ENCODE measurements at places on chromosomes 4 and X. TPM values are rescaled to one million over a fixed set of nuclear protein-coding genes. Genes with fewer than 3 reads are reported as not detected.

GRCh38 chrX:2609431-2610238 lies 81.5 kb upstream of the CD99 start:
- no peak overlapping the region for H3K27ac ChIP-seq
- no peaks in the 10 kb centered on the region for H3K27me3 ChIP-seq
- DNase-seq = no peak
- H3K4me1 ChIP-seq = peaks cover 5% of the 10 kb centered on the region
- H3K4me3 ChIP-seq = peak overlapping the region; percentile 77

DNA sequence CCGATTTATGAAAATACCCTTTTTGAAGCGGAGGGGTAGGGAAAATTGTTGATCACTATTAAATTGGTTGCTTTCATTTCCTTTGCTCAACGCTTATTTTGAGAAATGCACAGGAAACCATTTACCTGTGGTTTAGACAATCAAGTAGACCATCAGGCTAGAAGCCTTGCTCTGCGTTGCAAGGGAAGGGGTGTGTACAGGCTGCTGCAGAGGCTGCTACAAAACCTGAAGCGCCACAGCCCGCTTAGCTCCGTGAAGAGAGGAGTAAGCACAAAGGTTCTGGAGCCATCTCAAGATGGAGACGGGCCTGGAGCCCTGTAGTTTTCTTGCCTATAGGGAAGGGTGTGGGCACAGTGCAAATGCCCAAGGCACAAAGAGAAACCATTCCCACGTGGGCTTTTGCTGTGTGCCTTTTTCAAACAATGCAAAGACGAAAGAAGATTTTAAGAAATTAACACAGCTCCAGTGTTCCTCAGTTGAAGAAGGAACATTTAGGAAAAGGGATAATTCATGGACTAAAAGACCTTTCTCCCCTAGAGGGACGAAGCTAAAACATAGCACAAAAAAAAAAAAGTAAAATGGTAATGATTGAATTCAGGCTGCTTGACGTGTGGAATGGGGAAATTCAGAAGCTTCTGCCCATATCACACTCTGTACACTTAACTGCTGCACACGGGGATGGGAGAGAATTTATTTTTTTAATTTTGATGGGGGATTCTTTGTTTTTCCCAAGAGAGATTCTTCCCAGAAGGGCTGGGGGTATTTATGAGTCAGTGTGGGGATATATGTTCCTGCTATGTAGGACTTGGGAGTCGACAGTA lies 3.5 kb downstream of the TMSB4X start:
- peaks cover 27% of the 10 kb centered on the region for H3K36me3 ChIP-seq
- no peak for DNase-seq
- no peak overlapping the region for H3K27ac ChIP-seq
- H3K4me3 ChIP-seq = no peak overlapping the region

DNA sequence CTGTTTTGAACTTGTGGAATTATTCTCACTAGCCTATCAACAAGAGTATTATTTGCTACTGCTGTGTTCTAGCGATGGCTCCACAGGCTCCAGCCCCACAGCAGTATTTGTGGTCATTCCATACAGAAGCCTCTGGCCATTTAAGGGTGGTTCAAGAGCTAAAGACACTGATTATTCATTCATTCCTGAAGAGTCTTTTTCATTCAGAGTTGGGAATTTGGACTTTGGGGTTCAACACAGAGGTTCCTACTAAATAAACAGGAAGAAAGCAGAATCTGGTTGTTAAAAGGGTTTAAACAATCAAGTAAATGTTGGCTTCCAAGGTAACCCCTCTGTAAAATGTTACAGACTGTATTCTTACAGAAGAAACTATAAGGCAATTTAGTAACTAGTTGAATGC lies 4.3 kb upstream of the MBNL3 start:
- no peak for DNase-seq
- H3K4me1 ChIP-seq = no peaks in the 10 kb centered on the region
- H3K4me3 ChIP-seq = no peak overlapping the region

DNA sequence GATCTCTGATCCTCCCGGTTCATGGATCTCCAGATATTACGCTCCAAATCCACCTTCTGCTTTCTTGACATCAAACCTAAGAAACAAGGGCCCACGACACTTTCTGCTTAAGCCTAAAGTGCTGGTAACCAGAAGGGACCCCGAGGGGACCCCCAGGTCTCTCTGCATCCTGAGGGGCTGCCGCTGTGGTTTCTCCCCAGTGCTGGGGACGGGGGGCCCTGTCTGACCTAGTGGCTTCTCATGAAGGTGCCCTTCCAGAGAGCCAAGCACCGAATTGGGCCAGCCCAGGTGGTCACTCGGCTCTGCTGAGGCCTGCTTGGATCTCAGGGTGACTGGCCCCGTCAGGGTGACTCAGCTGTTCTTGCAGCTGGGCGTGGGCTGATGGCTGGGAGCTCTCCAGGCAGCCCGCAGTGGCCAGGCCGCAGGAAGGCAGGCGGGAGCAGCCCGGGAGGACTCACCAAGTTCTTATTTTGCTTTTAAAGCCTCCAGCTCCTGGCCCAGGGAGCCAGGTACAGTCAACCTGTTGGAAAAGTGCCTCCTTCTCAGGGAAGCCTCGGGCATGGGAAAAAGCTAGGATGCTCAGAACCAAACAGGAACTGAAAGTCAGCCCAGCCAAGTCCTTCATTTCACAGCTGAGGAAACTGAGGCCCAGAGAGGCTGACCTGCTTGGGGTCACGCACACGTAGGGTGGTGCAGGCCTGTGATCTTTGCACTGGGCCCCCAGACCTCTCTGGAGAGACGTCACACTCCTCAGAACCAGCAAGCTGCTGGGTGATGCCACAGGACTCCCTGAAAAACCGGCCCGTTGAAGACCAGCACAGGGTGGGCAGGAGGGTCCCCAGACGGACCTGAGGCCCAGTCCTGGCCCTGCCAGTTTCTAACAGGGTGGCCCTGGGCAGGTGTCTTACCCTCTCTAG lies 16.7 kb downstream of the BLOC1S4 start:
- no peaks in the 10 kb centered on the region for H3K36me3 ChIP-seq
- H3K4me1 ChIP-seq = peaks cover 9% of the 10 kb centered on the region
- H3K4me3 ChIP-seq = no peak overlapping the region
- no peak for DNase-seq

DNA sequence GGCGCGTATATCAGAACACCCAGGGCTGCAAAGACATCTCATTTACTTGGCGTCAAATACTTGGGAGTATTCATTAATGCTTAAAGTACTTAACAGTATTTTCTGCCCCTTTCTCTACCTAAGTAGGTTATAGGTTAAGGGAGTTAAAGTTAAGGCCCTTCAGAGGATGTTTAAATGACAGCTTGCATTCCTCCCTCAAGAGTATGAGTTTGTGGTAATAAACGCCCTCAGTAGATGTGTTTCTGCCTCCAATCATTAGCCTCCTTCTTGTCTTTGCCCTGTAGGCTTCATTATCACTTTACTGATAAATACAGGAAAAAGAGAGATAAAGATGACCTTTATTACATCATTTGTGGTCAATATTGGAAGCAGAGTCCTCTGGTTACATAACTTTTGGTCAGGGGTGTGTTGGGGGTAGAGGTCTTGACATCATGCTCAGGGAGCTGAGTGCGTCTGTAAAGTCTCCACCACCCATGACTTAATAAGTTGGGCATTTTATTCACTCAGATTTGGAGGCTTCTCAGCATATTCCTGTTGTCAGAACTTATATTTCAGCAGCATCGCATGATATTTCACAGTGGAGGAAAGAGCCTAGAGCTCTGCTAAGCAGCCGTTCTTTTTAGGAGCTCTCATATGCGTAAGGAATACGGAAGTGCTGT lies 145.9 kb downstream of the CPE start:
- H3K4me3 ChIP-seq = no peak overlapping the region
- no peaks in the 10 kb centered on the region for H3K36me3 ChIP-seq
- H3K27ac ChIP-seq = no peak overlapping the region
- H3K27me3 ChIP-seq = no peaks in the 10 kb centered on the region
- no peak for DNase-seq

- peak; percentile 76 for DNase-seq
- H3K27ac ChIP-seq = no peak overlapping the region
- no peak overlapping the region for H3K4me3 ChIP-seq
- H3K4me1 ChIP-seq = no peaks in the 10 kb centered on the region
- no peaks in the 10 kb centered on the region for H3K36me3 ChIP-seq
Observed at GRCh38 chr4:14196131-14196530, 568.6 kb upstream of the BOD1L1 start.

- no peaks in the 10 kb centered on the region for H3K36me3 ChIP-seq
- H3K4me3 ChIP-seq = no peak overlapping the region
- no peaks in the 10 kb centered on the region for H3K27me3 ChIP-seq
- H3K27ac ChIP-seq = no peak overlapping the region
Observed at GRCh38 chr4:102114118-102114630, 231.1 kb downstream of the SLC39A8 start.

DNA sequence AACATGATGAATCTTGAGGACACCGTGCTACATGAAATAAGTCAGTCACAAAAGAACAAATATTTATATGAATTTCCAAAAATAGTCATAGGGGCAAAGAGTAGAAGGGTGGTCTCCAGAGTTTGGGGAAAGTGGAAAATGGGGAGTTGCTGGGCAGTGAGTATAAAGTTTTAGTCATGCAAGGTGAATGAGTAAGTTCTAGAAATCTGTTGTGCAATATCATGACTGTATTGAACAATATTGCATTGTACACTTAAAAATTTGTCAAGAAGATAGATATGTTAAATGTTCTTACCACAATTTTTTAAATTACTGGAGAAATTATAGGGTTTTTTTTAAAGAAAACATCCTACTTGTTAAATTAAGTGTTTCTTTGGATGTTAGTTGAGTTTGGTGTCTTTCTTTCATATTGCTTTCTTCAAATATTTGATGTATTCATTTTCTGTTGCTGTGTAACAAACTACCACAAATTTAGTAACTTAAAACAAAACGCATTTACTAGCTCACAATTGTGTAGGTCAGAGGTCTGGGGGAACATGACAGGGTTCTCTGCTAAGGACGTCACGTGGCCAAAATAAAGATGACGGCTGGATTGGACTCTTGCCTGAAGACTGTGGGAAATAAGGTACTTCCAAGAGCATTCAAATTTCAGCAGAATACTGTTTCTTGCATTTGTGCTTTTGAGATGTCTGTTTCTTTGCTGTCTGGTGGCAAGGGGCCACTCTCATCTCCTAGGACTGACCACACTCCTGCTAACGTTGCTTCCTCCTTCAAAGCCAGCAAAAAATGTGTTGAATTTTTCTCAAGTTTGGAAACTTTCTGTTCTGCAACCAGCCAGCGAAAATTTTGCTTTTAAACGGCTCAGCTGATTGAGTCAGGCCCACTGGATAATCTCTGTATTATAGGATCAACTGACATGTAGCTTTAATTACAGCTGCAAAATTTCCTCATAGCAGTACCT lies 76.7 kb downstream of the CPEB2 start:
- H3K36me3 ChIP-seq = no peaks in the 10 kb centered on the region
- no peaks in the 10 kb centered on the region for H3K27me3 ChIP-seq
- no peak for DNase-seq
- no peak overlapping the region for H3K27ac ChIP-seq
- H3K4me1 ChIP-seq = no peaks in the 10 kb centered on the region

DNA sequence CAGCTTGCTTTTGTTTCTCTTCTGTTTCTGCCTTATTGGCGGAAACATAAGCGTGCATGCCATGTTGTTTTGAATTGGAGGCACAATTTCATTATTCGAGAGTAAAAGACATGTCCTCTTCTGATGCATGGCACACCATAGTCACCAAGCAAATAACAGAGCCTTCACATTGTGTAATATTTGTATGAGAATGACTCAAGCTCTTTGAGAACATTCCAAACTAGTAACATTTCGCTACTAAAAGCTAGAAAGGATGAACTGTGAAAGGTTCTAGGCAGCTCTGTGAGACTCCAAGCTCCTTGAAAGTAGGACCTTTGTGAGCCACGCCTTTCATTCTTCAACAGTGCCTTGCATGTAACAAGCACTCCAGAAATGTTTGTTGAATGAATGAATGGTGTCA lies 9.2 kb upstream of the ANXA3 start:
- no peak overlapping the region for H3K4me3 ChIP-seq
- no peaks in the 10 kb centered on the region for H3K27me3 ChIP-seq
- no peak for DNase-seq

Gene ETDA
- not detected for total RNA-seq

Gene LANCL3
- 0.36 TPM for total RNA-seq

Gene CDX4
- total RNA-seq = 2.2 TPM

Gene STBD1
- total RNA-seq = 1.7 TPM

Gene RTL9
- 0.11 TPM for total RNA-seq

Gene BDH2
- total RNA-seq = 46.0 TPM
